ENCODE measurements at places on chromosomes 2 and 18.

DNA sequence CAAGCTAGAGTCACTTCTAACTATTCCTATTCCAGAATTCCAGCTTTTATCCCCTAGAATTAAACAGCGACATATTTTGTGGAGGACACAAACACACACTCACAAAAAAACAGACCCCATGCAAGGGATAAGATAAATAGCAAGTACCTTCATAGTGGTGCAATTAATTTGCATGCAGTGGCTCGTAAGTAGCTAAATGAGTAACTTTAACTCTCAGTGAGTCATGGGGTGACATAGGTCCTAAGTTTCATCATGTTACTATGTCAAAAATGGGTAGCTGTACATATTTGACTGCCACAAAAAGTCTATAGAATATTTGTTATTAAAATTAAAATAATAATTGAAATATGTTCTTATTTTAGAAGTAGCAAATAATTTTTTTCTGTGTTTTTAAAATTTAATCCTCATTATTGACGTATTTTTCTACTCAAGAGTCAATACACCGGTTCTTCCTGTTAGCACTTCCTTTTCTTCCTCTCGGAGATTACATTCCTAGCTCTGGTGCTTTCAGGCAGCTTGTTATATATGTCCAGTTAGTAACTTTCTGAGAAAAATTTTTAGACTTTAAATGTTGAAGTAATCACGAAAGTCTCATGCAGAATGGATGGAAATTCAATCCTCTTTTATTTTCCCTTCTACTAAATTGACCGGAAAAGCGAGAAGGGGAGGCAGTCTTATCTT lies 247.0 kb downstream of the KCNH7 start:
- DNase-seq: no peak

- no peak for DNase-seq
Measured at GRCh38 chr2:98412751-98413458, 31.8 kb upstream of the INPP4A start.

GRCh38 chr2:218366621-218367414 lies 10.2 kb downstream of the CATIP start:
- no peak for DNase-seq

DNA sequence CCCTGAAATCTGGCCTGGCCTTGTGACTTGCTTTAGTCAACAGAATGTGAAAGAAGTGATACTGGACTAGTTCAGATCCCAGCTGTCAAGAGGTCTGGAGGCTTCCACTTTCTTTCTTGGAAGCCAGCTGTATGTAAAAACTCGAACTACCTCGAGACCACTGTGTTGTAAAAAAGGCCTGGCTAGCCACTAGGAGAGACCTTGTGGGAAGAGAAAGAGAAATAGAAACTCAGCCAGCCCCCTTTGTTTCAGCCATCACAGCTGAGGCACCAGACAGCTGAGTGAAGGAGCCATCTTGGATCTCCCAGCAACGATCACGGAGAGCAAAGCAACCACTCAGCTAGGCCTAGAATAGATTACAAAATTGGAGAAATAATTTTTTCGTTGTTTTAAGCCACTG lies 324.9 kb upstream of the TCF4 start:
- DNase-seq: no peak

- DNase-seq: no peak
Measured at GRCh38 chr18:12908706-12909105, 24.7 kb upstream of the PTPN2 start.

DNA sequence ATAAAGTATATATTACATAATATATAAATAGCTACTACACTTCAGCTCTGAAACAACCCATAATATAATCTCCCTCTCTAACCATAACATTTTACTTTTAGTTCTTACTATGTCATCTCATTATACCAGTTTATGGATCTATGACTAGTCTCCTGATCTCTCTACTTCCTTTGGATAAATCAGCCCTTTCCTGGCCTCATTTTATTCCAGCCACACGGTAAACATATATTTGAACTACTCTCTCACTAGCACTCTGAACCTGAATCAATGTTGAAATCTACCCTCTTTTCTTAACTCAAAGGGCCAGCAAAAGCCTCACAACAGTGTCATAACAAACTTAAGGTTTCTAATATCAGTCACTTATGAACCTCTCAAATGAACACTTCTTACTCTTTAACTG lies 62.6 kb downstream of the BAZ2B start:
- no peak for DNase-seq

DNA sequence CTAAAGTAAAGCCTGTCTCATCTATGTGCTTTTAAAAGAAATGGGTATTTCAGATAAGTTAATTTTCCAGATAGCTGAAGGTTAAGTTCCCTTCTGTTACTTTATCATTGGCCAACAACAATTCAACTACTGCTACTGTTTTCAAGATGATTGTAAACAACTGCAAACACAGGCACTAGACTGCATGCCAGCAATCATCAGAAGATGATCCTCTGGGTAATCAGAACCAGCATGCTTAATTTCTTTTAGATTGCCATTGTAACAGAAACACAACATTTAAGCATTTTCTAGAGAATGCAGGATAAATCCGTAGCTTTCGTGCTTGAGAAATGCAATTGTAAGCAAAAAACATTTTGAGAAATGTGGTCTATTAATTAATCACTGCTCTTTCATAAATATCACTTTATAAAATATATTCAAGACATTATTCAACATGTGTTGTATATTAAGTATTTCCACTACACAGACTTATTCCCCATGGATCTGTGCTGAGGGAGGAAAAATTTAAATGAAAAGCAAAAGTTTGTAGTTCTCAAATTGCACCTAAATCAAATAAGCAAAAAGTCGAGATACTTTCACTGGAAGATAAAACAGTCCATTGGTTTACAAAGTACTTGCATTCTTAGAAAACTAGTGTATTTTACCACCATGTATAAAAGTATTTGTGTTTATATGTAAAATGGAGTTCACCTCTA lies 133.7 kb downstream of the ATL2 start:
- no peak for DNase-seq

DNA sequence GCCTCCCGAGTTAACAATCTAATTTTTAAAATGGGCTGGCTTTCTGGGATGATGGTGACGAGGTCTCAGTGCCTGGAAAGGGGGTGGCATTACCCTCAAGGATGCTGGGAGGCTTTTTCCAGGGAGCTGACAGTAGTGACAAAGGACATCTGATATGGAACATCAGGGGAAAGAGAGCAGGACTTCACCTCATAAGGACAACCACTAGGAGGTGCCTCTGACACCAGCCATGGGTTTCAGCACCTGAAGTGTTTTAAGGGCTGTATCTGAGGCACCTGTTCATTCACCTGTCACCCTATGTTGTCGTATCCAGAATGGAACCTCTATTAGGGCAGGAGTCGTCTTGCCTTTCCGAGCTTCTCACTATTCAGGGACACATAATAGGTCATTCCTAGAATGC lies 10.8 kb downstream of the IL36B start:
- DNase-seq: no peak
